Neural progenitor cell (in vitro differentiated cells): ENCODE measurements at places on chromosomes 2 and 18.

DNA sequence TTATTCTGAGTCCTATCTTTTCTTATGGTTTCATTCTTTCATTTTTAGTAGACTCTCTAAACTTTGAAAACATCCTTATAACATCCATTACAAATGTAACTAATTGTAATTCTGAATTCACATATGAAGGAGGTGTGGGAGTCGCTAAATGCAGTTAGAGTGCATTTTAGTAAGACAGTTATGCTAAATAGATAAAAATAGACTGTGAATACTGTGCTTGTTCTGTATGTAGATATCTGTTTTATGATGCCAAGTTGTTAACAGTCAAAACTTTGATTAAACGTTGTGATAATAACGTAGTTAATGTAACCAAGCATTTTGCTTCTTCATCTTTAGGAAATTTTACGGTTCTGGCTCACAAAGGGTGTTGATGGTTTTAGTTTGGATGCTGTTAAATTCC, 24.4 kb downstream of the SLC3A1 start:
- no peaks in the 10 kb centered on the region for H3K27me3 ChIP-seq
- H3K27ac ChIP-seq, result no peak overlapping the region
- H3K4me1 ChIP-seq, result no peaks in the 10 kb centered on the region
- H3K4me3 ChIP-seq, result no peak overlapping the region
- H3K36me3 ChIP-seq, result no peaks in the 10 kb centered on the region
- no peak for DNase-seq

- no peaks in the 10 kb centered on the region for H3K27me3 ChIP-seq
- H3K27ac ChIP-seq, result no peak overlapping the region
These were observed 104.3 kb downstream of the ABCA12 start for GRCh38 chr2:215034154-215034553.

- peaks cover 37% of the 10 kb centered on the region for H3K4me1 ChIP-seq
- H3K36me3 ChIP-seq, result no peaks in the 10 kb centered on the region
- peak overlapping the region; percentile 7 for H3K27ac ChIP-seq
- no peaks in the 10 kb centered on the region for H3K27me3 ChIP-seq
- DNase-seq, result peak; percentile 35
These were observed 634 bp upstream of the MSGN1 start for GRCh38 chr2:17815468-17816184.

GRCh38 chr2:39647104-39647765, 18.5 kb upstream of the TMEM178A start:
- no peak overlapping the region for H3K4me3 ChIP-seq
- H3K4me1 ChIP-seq, result no peaks in the 10 kb centered on the region
- H3K27ac ChIP-seq, result no peak overlapping the region
- no peaks in the 10 kb centered on the region for H3K36me3 ChIP-seq
- no peak for DNase-seq
